ENCODE measurements at places on chromosomes 3 and 15.
A peak's percentile ranks its signal among the peaks of the same experiment; 100 is the strongest.

DNA sequence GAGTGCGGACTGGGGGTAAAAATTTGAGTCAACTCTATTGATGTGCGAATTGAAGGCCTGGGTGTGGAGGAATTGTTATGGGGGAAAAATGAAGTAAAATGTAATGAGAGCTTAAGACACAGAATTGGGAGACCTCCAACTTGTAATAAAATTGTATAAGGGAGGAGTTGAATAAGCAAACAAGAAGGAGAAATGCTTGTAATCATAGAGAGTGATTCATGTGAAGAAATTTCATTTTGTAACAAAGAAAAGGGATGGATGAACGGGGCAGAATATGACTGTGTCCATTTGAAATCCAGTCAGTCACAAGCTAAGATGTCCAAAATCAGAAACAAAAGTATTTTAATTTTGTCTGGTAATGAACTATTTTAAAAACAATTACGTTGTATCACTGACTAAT is 552.3 kb downstream of the NAALADL2 start:
- peak; percentile 39 for DNase-seq

DNA sequence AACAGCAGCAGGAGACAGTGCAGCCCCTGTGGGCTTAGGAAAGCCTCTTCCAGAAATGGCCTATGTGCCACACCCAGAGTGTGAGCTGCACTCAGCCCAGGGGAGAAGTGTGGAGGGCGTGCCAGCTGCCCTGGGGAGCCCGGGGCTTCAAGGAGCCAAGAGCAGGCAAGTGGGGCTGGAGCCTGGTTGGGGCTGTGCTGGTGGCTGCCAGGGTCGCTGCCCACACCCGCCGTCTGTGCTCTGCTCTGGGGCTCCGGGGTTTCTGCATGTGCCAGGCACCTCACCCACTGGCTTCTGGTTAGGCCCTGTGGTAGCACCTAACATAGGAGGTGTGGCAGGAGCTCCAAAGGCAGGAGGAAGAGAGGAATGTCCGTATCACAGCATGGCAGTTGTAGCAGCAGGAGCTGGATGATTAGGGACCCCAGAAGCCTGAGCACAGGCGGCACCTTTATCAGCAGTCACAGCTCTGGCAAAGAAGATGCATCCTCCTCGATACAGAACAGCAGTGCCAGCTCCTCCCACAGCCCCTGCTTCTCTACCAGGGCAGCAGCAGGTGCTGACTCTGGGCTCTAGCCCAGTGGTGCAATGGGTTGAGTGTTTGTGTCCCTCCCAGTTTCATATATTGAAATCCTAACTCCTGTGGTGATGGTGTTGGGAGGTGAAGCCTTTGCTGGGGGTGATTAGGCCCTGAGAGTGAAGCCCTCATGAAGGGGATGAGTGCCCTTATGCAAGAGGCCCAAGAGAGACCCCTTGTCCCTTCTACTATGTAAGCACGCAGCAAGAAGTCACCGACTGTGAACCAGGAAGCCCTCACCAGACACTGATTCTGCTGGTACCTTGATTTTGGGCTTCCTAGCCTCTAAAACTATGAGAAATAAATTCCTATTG is 70.0 kb upstream of the KLF13 start:
- no peak for DNase-seq

- peak; percentile 85 for DNase-seq
Measured at GRCh38 chr3:138186803-138187295, 252 bp upstream of the ARMC8 start.

DNA sequence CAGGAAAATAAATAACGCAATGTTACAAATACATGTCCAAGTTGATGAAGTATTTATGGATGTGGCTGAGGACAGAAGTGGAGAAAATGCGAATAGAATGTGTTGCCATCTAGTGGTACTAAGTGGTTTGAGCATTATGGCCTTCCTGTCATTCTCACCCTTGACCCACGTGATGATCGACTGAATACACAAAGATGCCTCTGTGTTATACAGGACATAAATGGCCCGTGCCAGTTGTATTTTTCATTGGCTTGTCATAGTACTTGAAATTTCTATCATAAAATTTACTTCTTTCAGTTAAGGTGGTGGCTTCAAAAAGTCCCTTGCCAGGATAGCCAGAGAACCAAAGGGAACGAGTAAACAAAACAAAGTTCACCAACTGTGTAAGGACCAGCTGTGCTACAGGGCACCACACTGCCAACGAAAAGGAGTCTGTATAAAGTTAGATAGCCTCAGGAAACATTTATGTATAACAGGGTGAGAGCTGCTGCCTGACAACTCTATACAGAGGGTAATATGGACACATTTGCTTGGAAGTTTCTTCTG is 103.7 kb downstream of the MYH15 start:
- DNase-seq, result peak; percentile 73

Data from fibroblast of skin of abdomen (primary cell).